GM12892 (cell line): ENCODE measurements at places on chromosomes 7 and 10.

- no peak for DNase-seq
These were observed 25.0 kb upstream of the PCBD1 start for GRCh38 chr10:70913191-70913892.

- no peak for DNase-seq
These were observed 112.8 kb upstream of the RAB18 start for GRCh38 chr10:27391325-27391724.

DNA sequence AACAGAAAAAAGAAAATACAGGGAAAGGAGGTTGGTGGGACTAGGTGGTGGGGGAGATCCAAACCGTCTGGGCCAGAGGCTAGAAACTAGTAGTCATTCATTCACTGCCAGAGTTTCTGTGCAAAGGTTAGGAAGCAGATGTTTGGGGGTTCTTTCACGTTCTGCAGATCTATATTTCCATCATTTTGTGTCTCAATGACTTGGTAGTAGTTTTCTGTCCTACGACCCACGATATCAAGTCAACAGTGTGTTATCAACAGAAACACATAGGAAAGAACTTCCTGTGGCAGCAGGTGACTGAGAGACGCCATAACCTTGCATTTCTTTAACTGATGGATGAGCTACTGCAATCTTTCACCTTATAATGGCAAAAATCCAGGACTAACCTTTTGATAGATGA, 1.8 kb downstream of the CEP55 start:
- DNase-seq, result no peak

DNA sequence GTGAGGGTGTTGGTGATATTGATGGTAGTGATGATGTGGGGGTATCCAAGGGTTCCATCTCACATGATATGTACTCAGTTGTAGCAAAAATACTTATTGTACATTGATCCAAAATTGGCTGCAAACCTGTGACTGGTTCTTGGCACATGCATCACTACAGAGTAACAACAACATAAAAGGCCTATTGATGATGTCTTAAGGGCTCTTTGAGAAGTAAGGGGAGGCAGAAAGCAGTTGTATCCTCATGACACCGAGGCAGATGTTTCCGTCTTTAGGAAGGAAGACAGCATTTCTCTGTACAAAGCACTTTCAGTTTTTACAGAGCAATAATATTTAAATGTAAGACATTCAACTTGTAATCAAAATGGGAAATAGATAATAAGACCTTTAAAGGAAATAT, 34.5 kb downstream of the NRG3 start:
- no peak for DNase-seq

DNA sequence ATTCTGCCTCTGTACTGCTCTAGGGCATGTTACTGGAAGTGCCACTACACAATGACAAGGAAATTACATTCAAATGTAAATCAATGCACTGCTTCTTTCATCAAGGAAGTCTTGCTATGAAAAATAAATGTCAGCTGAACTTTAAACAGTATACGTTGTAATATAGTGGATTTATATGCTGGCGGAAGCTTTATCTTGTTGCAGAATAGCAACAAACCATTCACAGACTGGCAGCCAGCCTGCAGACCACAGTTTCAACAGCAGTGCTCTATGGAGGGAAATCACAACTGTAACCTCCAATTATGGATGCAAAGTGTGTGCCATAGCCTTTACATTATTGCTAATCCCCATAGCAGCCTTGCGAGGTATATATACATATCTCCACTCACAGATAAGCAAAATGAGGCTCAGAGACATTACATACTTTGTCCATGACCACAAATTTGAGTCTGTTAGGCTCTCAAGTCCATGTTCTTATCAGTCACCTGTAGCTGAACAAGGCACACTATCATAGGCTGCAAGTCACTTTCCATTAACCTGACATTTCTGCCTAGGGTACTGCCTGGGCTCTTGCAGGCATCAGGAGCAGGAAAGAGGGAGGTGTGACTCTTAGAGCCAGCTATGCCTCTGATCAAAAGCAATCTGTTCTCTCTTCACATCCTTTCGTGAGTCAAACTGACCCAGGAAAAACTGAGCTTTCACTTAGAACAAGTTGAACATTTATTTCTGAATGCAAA, 22.6 kb downstream of the COL28A1 start:
- no peak for DNase-seq

- DNase-seq, result no peak
These were observed 17.5 kb upstream of the NT5C3A start for GRCh38 chr7:33079763-33080690.

DNA sequence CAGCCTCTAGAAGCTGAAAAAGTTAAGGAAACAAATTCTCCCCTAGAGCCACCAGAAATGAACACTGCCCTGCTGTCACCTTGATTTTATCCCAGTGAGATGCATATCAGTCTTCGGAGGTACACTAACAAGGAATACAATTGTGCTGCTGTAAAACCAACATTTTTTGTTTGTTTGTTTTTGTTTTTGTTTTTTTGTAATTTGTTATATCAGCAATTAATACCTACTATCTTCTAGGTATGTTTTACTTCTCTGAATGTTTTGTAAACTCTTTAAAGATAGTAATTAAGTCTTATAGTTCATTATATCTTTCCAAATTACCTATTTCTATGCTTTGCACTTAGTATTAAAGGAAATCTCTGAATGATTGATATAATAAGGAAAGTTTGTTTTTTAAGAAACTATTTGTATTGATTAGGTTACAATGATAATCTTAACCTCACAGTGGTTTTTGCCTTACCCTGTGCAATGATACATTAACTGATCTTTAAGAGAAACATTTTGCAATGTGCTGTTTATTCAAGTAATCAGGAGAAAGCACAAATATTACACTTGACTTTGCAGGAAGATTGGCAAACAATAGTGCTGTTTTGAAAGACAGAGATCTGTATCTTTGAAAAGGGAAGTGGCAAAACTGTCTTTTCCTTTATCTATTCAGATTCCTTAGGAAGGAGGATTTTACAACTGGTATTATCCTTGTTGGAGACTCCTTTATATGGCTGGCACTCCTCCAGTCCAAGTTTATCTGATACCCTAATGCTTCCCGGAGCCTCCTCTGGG, 11.3 kb upstream of the HGF start:
- no peak for DNase-seq

- DNase-seq, result no peak
These were observed 47.7 kb downstream of the SHOC2 start for GRCh38 chr10:110967009-110967630.

DNA sequence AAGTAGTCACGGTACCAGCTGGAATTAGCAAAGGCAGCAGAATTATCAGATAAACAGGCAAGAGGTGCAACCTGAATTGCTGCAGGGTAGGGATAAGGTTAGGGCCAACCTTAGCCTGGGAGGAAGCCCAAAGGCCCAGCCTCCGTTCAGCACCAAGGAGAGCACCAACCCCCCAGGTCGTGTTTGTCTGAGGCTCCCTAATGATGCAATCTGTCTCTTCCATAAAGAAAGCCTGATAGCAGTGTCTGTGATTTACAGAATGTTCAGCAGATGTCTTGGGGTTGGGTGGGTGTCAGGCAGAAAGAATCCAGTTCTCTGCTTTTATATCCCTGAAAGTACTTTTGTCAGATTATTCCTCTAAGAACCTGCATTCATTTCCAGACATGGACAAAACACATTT, 328.4 kb upstream of the AOAH start:
- no peak for DNase-seq

GRCh38 chr7:25014756-25015155, 34.8 kb upstream of the OSBPL3 start:
- DNase-seq, result no peak

DNA sequence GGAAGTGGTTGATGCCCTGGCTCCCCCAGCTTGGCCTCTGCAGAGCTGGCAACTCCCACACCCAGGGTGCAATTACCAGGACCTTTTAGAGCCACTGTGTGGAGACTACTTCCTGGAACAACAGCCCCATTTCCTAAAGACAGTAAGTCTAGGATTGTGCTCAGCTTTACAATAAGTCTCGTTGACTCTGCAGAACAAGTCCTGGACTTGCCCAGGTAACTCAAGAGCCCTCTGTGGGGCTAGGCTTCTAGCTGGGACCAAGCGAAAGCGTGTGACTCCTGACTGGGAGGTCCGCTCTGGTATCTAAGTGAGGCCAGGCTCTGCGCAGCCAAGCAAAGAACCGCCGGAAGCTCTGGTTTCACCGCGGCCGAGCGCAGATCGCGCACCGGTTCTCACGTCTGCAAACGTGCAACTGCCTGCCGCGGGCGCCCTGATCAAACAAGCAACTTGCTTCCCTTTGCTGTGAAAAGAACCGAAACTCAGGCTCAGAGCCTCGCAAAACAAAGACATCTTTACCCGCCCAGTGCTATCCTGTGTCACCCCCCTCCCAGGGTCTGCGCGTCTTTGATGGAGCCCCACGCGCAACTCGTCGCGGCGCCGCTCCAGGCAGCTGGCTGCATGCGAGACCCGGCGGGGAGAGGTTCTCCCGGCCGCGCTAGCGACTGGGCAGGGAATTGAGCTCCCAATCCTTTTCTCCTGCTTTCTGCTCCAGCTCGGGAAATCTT, 4.4 kb upstream of the PDLIM1 start:
- peak; percentile 63 for DNase-seq

DNA sequence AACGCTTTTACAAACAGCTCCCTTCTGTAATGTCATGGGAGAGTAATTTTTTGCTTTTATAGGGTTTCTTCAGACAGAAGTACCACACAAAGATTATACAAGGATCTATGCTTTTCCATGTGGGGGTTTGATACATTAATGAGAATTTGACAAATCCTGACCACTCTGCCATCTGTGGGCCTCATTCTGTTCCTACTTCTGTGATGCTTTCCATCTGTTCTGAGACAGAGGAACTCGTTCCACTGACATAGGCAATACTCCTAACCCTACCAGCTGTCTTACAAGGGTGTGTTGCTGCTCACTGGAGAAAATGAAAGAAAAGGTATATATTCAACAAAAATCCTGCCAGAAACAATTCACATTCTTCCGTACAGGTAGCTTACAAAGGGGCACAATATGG, 59.4 kb upstream of the NAMPT start:
- DNase-seq, result no peak

- DNase-seq, result no peak
These were observed 62.1 kb upstream of the ZNF746 start for GRCh38 chr7:149559711-149560110.

DNA sequence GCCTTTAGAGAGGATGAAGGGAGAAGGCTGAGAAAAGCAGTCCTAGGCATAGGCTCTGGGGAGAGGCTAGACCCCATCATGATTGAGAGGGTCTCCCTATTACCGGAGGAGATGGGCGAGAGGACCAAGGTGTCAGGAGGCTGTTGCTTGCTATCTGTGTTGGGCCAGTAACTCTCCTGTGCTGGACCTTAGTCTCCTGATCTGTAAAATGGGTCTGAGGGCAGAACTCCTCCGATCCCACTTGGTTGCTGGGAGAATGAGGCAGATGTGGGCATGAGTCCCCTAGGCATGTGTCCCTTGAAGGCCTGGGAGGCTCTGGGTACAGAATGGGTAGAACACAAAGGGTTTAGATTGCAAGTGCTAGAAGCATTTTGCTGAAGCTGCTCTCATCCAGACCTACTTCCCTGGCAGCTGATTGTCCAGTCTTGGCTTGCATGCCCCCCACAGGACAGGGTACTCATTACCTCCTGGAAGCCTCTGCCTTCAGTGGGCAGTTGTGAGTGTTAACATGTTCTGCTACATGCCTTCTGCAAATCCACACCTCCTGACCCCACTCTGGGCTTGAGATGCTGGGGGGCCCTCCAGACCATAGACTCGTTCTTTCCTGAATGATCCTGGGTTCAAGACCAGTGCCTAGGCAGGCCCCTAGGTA, 4.4 kb downstream of the ZMIZ1 start:
- no peak for DNase-seq

DNA sequence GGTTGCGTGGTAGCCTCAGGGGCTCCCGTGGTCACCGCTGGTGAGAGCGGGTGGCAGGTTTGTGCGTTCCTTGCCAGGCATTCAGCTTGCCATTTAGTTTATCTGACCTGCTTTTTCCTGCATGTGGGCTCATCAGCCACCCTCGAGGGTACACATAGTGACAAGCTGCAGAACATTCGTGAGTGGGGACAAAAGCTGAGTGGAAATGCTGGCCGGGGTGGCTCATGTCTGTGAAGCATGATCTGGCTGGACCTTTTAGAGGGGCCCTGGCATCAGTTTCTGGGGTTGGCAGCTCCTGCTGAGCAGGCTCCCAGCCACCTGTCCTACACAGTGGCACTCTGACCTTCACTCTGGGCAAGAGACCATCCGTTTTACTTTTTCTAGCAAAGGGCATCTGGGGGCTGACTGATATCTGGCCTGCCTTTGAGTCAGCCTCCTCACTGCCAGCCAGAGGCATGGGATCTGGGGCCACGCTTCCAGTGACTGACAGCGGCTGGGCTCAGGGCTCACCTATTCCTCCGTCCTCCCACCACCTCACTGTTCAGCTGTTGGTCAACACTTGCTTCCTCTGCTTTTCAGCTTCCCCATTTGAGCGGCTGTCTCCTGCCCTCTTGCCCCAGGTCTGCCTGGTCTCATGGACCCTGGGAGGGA, 75.0 kb downstream of the LANCL2 start:
- no peak for DNase-seq

DNA sequence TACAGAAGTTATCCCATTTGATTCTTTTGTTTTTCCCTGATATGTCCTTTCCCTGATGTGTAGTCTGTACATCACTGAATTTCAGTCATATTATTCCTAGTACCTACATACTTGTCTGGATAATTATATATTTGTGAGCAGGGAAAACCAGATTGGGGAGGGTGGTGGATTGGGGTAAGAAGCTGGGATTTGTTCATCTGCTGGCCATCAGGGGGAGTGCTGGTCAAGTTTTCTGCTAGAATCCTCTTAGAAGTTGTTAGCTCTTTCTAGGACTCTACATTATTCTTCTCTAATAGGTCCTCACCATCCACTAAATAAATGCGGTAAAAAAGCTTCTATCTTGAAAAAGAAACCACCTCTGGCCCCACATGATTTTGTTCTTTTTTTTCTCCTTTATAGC, 232.7 kb upstream of the TAC1 start:
- no peak for DNase-seq

DNA sequence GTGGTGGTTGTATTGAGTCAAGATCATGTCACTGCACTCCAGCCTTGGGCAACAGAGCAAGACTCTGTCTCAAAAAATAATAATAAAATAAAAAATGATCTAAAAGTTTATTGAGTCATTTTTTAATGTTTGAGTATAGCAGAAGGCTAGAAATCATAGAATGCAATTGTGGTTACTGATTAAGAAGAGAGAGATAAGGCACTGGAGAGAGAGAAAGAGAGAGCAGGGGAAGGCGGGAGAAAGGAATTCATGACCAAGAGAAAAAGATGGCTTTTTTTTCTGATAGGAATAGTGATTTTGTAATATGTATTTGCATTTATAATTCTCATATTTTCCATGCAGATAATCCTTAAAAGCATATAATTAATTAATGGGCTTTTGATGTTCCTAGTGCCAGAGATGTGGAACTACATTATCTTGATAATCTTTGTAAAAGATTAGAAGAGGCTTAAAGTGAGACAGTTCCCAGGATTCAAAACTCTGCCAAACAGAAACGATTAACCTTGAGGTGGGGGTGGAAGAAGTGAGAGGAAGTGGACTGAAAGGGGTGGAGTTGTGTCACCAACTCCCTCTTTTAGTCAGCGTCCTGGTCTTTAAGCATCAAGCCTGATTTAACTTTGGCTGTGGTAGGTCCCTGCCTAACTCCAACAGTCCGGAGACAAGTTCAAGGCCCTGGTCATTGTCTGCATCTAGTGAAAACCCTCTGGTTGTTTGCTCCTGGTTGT, 76.2 kb downstream of the CHN2 start:
- no peak for DNase-seq
